Hepatocyte (in vitro differentiated cells): ENCODE measurements at places on chromosomes 16 and 17. TPM values are rescaled to one million over a fixed set of nuclear protein-coding genes. Genes with fewer than 3 reads are reported as not detected.

The TBC1D3C gene
- not detected in 2 replicates for polyA plus RNA-seq

The ADPRM gene
- 5.8 and 7.7 TPM in 2 replicates for polyA plus RNA-seq

The ZMYND15 gene
- 4.1 and 4.8 TPM in 2 replicates for polyA plus RNA-seq

- DNase-seq, result no peak
Observed at GRCh38 chr17:8133399-8133798, 9.5 kb upstream of the HES7 start.

The GUCY2D gene
- polyA plus RNA-seq, result 1.6 and 1.9 TPM in 2 replicates

The CCL15 gene
- 39.0 and 42.2 TPM in 2 replicates for polyA plus RNA-seq

DNA sequence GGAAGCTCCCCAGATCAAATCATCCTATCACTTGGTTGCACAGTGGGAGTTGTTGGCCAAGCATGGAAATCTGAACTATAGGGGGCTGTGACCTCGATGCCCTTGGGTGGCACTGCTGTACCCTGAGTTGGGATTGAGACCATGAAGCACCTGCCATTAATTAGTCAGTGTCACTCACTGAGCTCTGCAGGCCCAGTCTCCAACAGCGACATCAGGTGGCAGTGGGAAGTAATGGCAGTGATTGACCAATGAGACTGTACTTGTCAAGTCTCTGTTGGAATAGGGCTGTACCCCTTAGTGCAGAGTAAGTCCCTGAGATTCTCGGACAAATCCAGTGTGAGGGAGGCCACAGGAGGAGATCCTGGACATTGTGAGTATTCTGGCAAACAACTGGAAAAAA is 118.0 kb upstream of the RPL38 start:
- no peak for DNase-seq

The HS3ST3A1 gene
- 1.5 and 2.1 TPM in 2 replicates for polyA plus RNA-seq

DNA sequence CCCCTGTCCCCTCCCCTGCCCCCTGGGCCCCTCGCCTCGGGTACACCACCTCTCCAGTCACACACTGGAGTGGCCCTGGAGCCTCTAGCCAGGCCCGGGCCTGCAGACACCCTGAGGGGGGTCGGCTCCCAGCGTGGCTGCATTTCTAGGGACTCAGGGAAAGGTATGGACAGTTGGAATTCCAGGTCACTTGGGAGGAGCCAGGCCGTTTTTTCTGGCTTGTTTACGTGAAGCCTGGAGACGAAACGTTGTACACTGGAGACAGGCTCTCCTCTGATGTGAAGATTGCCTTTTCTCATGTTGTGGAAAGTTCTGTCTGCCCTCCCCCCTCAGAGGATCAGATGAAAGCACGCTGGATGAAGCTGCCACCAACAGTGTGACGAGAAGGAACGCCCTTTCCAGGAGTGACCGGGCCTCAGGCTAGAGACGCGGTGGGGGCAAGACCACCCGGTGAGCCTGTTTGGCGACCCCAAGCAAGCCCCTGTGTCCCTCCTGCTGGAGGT is 4.0 kb upstream of the PPP1R27 start:
- no peak for DNase-seq

DNA sequence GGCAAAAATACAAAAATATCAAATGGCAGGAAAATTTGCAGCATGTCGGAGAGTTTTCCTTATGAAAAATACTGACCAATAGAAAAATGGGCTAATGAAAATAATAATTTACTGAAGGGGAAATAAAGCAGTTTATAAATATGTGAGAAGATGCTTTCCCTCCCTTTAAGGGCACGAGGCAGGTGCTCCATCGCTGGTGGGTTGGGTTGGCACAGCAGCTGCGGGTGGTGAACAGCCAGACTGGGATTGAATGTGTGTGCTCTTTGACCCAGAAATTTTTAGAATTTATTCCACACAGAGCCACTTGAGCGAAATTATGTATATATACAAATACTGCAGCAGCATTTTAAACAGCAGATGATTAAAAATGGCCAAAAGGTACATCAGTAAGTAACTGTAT is 109.1 kb upstream of the ZNF750 start:
- DNase-seq, result no peak

The KRT28 gene
- polyA plus RNA-seq, result not detected in 2 replicates

The ZNF205 gene
- polyA plus RNA-seq, result 12.6 and 13.2 TPM in 2 replicates

DNA sequence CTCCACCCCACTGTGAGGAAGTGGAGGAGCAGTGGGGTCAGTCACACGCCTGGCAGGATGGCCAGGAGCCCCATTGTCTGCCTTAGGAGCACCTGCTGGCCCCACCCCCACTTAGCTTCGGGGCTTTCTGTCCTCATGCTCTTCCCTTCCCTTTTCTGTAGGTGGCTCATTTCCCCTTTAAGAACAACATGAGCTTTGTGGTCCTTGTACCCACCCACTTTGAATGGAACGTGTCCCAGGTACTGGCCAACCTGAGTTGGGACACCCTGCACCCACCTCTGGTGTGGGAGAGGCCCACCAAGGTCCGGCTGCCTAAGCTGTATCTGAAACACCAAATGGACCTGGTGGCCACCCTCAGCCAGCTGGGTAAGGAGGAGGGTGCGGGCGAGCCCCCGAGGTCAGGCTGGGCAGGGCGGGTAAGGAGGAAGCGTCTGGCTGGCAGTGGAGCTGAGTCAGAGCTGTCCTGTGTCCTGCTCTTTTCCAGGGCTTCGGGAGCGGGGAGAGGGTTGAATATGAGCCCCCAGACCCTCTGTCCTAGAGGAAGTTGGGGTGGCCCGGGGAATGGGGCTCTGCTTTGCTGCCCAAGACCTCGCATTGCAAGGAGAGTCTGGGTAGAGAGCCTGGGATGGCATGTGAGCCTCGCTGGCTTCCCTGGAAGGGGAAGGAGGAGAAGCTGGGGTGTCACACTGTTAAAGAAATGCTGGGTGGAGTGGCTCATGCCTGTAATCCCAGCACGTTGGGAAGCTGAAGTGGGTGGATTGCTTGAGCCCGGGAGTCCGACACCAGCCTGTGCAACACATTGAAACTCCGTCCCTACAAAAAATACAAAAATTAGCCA is 9.2 kb upstream of the SERPINF1 start:
- DNase-seq, result no peak

DNA sequence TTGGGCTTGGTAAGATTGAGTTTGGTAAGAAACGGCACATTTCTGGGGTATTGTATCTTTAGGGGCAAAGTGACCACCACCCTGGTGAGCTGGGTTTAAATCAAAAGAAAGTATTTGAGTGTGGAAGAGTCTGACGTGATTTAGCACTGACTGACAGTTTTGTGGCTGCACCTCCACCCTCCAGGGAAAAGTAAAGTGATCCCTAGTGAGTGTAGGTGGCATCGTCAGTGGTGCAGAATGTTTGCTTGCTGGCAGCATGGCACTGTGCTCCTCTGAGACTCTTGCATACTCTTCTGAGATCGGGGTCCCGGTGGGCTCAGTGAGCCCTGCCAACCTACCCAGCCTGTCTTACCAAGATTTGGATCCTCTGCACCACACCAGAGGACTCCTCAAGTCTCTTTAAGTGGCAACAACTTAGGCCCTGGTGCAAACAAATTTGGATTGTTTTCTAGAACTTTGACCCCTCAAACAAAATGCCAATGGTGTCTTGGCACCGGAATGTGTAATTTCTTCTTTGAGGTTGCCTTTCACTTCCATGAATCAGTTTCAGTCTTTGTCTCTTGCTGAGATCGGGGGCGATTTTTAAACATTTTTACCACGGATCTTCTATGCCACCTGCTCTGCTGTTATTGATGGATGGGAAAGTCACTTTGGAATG is 2.8 kb downstream of the PRKCB start:
- no peak for DNase-seq

The FNDC8 gene
- not detected in 2 replicates for polyA plus RNA-seq

DNA sequence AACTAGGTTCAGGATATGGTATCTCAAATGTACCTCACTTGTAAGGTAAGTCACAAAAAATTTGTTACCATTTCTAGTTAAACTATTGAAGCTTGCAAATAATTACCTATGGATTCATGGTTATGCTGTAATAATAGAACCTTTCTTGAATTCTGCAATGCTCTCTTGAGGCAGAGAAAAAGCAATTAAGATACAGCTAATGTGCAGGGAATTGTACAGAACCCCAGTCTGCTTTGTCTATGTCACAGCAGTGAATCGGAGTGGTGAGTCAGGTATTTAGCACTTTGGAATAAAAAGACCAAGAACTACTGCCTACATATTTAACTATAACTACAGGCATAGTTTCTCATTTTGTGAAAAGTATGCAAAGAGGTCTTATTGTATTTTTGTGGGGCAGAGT is 228.7 kb upstream of the GOT2 start:
- DNase-seq, result no peak

The CIITA gene
- 0.24 and 1.1 TPM in 2 replicates for polyA plus RNA-seq

DNA sequence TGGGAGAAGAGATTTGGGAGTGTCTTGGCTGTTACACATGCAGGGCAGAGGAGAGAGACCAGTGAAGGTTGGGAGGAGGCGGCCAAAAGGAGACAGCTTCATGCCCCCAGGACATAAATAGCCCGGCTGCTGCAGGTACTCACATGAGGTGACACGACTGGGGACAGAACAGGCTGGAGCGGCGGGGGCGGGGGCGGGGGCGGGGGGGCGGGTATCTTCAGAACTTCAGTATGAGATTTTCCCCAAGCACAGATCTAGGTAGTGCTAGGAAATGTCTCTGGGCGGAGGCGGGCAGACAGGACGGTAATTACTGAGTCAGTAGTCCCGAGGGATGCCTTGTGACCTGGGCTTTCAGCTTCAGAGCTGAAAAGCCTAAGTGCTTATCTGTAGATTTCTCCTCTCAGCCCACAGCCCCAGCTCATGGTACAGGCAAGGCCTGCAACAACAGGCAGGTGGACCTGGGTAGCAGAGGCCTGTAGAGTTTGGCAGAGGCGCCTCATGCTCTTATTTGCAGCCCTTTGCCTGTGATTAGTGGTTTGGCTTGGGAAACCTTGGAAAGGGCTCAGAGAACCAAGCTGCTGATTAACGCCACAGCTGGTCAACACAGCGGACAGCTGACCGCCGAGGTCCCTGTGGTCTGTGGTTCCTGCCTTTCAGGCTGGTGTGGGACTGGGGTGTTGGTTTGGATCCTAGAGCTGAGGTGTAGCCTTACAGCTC is 24.5 kb downstream of the UNK start:
- DNase-seq, result no peak

DNA sequence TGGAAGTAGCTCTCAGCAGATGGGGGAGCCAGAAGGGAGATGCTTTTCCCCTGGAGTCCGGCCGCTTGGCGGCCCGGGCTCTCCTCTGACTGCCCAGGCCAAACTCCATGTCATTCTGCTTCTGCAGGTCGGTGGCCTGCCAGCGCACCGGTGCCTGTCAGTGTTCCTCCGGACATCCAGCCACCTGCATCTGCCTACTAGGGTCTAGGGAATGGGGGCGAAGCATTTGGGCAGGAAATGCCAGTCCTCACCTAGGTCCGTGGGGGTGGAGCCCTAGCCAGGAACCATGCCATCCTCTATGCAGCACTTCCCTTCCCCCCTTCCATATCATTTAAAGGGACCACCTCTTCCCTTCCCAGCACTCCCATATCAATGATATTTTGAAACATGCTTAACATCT is 34.2 kb downstream of the GJC1 start:
- DNase-seq, result no peak

- peak; percentile 74 for DNase-seq
Observed at GRCh38 chr17:64146418-64147109, 16.6 kb upstream of the ERN1 start.

DNA sequence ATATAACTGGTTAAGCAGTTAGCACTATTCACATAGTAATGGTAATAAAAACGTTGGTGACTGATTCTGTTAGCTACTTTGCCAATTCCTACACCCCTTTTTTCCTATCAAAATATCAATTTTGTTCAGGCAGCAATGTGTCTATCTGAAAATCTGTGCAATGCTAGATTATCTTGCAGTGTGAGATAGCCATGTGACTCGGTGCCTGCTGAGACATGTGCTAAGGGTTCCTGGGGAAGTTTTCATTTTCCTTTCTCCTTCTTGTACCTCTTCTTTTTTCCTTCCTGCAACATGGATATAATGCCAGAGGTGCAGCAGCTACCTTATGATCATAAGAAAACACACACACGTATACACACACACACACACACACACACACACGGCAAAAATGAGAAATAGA is 100.5 kb upstream of the SHISA6 start:
- DNase-seq, result no peak

GRCh38 chr16:11092788-11093571 is 148.6 kb downstream of the CLEC16A start:
- DNase-seq, result no peak

The CCL16 gene
- polyA plus RNA-seq, result not detected in 2 replicates

The ADAMTS18 gene
- 2.5 and 2.7 TPM in 2 replicates for polyA plus RNA-seq

DNA sequence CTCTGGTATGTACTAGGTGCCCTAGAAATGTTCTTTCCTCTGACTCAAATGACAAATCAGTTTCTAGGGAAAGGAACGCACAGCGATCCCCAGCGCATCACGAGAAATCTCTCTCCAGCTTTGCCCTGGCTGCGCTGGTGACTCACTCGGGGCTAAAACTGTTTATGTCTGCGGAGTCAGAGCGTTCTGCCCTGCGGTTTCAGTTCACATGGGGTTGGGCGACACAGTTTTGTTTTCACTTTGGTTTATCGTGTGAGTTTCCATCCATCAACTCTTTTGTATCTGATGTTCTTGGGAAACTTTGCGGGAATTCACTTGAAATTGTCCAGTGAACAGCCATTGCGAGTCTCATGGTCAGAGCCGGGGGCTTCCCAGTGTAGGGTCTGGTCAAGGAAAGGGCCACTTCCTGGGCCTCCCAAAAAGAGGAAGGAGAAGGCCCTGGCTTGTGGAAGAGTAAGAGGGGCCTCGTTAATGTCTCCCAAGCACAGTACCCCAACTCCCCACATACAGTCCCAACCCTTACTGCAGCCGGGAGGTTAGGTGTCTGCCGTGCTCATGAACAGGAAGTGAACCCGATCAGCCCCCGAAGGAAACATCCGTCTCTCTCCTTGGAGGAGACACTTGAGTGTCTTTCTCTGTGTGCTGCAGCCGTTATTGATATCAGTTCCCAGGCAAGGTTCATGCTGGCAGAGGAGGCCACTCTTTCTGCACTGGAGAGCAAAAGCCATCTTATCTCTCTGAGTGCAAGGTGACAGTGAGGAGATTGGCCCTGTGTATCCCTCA is 643.2 kb downstream of the WWOX start:
- DNase-seq, result peak; percentile 57

The DNAH17 gene
- 1.5 and 4.4 TPM in 2 replicates for polyA plus RNA-seq

DNA sequence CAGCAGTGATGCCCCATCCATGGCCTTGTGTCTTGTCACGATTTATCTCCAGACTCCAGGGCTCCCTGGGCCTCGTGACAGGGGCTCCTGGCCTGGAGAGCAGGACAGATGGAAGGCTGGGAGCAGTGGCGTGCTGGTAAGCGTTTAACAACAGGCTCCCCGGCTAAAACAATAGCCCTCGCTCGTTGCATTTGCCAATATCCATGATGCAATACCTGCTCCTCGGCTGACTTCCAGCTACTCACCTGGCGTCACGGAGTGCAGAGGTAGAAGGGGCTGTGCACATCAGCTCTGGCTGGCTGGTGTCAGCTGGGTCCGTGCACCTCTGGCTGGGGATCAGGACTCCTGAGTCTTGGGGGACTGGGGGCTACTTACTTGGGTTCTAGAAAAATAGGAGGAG is 1.5 kb upstream of the BICDL2 start:
- peak; percentile 71 for DNase-seq

The ARHGDIG gene
- 1.0 and 1.1 TPM in 2 replicates for polyA plus RNA-seq

The LPO gene
- polyA plus RNA-seq, result 0.29 TPM in 1 of 2 replicates, not detected in the other

DNA sequence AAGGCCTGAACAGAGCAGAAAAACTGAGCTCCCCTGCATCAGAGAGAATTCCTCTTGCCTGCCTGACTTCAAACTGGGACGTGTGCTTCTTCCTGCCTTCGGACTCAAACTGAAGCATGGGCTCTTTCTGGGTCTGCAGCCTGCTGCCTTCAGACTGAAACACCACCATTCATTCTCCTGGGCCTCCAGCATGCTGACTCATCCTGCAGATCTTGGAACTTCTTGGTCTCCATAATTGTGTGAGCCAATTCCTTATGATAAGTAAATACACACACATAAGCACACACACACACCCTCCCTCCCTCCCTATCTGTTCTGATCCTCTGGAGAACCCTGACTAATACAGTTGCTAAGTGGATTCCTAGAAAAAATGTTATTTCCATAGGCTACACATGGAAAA is 874.3 kb upstream of the EEF2KMT start:
- DNase-seq, result no peak
